ENCODE measurements at places on chromosomes 7 and 10.

GRCh38 chr10:13984647-13985155 is 346.0 kb downstream of the FRMD4A start:
- no peak for DNase-seq

DNA sequence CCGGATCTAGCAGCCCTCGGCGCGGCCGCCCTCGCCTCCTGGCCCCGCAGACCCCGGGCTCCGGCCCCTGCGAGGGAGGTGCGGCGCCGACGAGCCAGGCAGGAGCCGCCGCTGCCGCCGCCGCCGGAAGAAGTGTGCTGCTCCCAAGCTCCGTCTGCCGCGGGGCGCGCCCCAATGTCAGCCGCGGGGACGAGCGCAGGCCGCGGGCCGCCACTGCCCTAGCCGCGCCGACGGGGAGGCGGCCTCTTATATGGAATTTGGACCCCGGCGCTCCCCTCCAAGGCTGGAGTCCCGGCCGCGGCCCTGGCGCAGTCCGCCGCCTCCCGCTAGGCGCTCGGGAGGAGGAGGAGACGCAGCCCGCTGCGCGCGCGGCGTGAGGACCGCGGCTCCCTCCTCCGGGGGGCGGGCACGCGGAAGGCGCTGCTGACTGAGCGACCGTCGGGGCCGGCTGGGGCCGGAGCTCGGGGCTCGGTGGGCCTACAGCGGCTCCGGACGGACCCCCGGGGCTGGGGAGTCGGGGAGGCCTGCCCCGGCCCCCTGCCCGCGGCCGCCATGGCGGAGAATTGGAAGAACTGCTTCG is at the start of gene TRIM8:
Gene TRIM8, plus strand, starts transcription at position 414 of the 580 bp plus-strand sequence. Its CDS starts 139 bp downstream, at position 553.
- peak; percentile 65 for DNase-seq

GRCh38 chr7:24737281-24737680 is 20.0 kb downstream of the GSDME start:
- DNase-seq = no peak

DNA sequence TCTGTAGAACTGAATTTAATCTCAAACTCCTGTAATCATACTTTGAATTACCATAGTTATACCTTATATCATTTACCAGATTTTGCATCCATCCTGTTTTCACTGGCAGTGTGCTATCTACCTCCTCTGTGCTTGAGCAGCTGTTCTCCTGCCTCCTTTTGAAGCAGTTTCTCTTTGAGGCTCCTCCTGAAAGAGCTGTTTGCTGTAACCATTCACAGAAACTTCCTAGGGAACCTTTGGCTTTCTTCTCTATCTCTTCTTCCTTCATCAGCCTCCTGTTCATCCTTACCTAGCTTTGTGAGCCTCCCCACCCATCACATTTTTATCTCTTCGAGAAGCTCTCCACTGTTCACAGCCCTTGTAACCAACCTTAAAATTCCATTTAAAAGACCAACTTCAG is 108.2 kb downstream of the AASS start:
- DNase-seq = no peak

DNA sequence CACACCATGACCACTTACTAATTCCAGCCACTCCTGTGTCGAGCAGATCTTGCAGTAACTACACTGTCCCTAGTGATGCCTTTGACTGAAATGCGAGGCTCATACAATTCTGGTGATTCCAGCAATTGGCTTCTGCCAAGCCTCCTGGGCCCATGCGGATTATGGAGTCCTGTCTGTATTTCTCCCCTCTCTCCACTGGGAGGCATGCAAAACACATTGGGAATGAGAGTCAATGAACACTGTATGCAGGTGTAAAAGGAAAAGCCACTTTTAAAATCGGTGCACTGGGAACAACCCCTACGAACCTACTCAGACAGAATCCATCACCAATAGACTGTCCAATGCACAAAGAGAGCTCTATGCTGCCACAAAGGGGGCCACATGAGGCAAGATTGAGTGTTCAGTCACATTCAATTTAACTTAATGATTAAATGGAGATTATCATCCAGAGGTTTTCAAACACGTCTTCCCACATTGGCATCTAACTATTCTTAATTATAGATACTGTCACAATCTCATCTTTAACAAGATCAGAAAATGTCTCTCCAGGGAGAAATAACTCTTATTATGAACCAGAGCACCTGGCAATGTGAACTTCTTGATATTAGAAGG is 550.6 kb downstream of the GLRX3 start:
- no peak for DNase-seq

DNA sequence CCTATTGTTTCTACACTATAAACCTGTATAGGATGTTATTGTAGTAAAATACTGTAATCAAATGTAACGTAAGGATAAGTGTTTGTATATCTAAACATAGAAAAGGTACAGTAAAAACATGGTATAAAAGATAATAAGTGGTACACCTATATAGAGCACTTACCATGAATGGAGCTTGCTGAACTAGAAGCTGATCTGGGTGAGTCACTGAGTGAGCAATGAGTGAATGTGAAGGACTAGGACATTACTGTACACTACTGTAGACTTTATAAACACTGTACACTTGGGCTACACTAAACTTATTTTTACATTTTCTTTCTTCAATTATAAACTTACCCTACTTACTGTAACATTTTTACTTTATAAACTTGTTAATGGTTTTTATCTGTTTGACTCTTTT is 732.9 kb upstream of the LRRN3 start:
- DNase-seq = no peak

DNA sequence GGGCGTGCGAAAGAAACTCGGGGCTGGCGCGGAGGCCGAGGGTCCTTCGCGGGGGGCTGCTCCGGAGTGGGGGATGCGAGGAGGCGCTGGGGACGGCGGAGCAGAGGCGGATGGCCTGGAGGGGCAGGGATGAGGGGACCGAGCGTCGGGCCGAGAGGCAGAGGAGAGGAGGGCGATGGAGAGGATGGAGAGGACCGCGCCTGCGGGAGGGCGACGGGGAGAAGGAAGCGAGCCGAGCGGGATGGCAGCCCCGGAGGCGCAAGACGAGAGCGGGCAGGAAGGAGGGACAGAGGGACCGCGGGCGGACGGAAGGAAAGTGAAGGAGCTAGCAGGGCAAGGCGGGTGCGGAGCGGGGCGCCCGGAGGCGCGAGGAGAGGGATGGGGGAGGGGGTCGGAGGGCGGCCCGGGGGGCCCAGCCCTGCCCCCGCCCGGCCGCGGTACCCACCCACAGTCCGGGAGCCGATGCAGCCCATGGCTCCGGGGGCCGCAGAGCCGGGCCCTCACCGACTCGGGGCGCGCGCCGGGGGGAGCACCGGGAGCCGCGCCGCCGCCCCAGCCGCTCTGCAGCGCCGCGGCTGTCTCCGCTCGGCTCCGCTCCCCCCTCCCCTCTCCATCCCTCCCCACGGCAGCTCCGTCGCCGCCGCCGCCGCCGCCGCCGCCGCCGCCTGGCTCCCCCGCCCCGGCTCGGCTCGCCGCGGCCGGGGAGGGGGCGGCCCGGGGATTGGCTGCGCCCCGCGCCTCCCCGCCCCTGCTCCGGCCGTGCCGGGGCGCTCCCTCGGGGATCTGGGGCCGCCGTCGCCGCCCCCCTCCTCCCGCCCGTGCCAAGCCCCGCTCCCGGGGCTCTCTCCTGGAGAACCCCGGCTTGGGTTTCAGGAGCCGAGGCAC is at the start of gene FAM131B:
Gene FAM131B, minus strand, starts transcription at position 583 of the 885 bp plus-strand sequence. Its CDS starts 110 bp downstream, at position 473.
- DNase-seq = no peak

- DNase-seq = no peak
Observed at GRCh38 chr7:157429001-157429679, 92.3 kb downstream of the DNAJB6 start.

GRCh38 chr10:21976739-21977138 is 26.8 kb downstream of the DNAJC1 start:
- DNase-seq = no peak

DNA sequence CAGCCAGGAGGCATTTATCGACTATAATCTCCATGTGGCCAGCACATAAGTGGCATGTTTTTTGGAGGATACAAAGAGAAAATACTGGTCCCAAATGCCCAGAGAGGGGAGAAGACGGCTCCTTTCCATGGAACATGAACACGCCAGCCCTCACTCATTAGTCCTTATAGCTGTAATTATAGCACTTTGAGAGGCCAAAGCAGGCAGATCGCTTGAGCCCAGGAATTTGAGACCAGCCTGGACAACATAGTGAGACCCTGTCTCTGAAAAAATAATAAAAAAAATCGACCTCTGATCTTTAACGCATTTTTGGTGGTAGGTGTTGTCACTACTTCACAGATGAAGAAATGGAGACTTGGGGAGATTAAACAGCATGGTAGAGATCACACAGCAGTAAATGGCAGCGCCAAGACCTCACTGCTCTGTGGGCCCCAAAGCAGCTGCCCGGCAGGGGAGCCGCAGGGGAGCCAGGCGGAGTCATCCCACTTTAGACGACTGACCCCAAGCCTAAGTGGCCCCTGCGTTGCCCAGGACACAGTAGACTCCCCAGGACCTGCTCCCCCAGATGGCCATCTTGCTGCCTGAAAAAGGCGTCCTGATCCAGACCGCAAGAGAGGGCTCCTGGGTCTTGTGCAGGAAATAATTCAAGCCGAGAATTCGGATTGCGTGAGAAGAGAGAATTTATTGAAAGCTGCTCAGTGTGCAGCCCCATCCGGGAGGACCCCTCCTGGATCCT is 21.2 kb upstream of the PRKAG2 start:
- DNase-seq = no peak

GRCh38 chr7:42642699-42643098 is 269.2 kb downstream of the C7orf25 start:
- DNase-seq = no peak

DNA sequence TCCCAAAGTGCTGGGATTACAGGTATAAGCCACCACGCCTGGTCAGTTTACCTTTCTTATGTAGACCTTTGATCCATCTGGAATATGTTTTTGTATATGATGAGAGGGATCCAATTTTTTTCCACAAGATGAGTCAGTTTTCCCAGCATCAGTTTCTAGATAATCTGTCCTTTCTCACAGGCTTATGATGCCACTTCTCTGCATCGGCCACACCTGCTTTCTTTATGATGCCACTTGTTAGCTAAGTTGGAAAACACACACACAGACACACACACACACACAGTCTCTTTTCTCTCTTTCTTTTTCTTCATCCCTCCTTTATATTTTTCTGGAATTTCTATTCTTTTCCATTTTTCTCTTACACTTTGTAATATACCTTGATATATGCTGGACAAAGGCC is 240.8 kb downstream of the BICC1 start:
- DNase-seq = no peak

DNA sequence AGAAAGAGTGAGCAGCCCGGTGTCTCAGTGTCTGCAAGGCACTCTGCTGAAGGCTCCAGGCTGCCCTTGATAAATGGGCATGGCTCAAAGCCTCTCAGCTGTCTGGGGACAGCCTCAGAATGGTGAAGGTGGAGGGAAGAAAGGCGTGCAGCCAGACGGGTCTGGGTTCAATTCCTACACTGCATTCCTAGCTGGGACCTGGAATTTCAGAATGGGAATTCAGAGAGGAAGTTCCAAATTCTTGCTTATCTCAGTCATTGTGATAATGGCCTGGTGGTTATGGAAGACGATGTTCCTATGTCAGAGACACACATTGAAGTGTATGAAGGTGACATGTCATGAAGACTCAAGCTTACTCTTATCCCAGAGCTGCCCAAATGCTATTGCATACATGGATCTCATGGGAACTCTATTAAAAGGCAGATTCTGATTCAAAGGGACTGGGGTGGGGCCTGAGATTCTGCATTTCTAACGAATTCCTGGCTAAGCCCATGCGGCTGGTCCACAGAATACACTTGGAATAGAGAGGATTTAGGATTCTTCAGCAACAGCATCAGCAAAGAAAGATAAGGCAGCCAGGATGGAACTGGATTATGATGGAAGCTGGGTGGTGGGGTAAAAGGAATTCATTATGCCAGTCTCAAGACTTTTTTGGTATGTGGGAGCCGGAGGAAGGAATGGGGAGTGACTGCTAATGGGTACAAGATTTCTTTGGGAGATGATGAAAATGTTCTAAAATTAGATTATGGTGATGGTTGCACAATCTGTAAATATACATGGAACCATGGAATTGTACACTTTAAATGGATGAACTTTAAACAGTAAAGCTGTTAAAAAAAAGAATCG is 82.6 kb upstream of the ZMIZ1 start:
- no peak for DNase-seq

- DNase-seq = no peak
Observed at GRCh38 chr10:125843603-125844329, 20.4 kb downstream of the BCCIP start.

DNA sequence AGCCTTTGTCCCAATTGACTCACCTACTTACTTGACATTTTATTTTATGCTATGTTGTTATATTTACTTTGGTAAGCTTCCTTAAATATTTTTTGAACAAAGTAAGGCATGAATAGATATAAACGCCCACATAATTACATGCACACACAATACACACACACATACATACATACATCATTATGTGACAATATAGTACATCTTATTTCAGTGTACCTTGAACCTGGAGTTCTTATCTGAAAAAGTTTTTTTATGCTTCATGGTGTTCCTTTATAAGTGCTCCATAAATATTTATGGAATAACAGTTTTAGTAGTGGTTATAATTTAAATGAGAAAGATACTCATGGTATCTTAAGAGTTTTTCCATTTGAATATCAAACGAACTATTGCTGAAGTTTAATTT is 102.8 kb upstream of the MTPN start:
- no peak for DNase-seq

GRCh38 chr7:22452142-22452959 is 47.6 kb downstream of the STEAP1B start:
- peak; percentile 35 for DNase-seq

- no peak for DNase-seq
Observed at GRCh38 chr7:90345595-90346335, 751 bp upstream of the GTPBP10 start.

GRCh38 chr10:124717041-124717757 is 27.0 kb downstream of the FAM53B start:
- no peak for DNase-seq

GRCh38 chr10:129398711-129399141 is 68.3 kb upstream of the MGMT start:
- DNase-seq = no peak

DNA sequence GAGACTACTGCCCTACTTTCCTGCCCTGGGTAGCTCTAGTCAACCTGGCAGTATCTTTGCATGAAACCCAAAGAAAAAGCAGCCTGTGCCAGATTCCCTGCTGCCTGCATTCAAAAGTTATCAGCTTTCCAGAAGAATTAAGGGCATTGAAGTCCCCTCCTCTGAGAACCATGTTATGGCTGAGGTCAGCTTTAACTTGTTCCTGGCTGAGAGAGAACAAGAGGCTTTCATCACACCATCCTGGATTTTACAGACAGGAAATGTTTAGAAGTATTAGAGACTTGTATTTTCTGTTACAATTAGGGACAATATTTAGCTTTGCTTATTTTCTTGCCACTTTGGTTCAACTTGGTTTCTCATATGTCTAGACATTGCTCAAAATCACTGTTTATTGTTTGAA is 238.8 kb downstream of the ARL4A start:
- no peak for DNase-seq

GRCh38 chr7:131321656-131322055 is 6.0 kb upstream of the MKLN1 start:
- no peak for DNase-seq
